ENCODE measurements at places on chromosomes 1 and 21.

DNA sequence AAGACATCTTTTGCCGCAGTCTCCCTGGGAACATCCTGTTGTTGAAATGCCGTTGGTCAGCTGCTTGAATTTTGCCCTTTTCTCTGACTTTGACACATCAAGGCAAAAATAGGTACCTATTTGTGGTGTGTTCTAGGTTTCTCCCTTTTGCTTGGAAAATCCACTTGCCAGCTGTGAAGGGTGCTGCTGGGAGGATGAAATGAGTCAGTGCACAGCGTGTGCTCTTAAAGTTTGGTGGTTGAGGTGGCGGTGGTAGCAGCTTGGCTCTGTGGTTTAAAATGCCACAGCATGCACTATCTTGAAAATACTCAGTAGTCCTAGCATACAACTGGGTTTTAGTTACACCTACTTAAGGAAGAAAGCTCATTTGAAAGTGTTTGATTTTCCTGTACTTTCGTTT is 183.8 kb downstream of the DHRS3 start:
- DNase-seq = no peak

DNA sequence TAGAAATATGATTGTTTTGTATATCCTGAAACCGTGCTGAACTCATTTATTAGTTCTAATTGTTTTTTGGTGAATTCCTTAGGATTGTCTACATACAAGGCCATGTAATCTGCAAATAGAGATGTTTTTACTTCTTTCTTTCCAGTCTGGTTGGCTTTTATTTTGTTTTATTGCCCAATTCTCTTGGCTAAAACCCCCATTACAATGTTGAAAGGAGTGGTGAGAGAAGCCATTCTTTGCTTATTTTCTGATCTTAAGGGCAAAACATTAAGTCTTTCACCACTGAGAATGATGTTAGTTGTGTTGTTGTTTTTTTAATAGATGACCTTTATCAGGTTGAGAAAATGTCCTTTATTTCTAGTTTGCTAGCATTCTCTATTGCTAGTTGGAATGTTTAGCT is 157.3 kb downstream of the NTMT2 start:
- DNase-seq = no peak

DNA sequence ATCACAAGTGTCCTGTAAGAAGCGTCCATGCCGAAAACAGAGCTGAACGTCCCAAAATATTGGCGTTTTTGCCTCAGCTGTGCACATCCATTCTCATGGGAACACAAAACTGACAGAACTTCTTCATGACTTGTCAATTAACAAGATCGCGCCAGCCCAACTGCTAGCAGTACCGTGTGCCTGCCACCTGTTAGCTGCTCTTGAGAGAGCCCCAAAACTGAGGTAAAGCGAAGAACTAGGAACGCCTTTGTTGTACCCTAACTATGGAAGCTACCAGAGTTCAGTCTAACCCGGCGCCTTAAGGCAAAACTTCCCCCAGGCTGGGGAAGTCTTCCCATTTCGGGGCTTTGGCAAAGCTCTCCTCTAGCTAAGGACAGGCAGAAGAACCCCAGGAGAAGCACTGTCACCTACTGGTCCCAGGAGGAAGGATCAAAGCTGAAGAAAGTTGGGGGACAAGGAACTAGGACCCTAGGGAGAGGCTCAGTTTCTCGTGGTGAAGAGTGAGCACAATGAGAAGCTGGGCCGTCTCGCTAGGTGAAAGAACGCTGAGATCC is 719 bp downstream of the EYA3 start:
- peak; percentile 40 for DNase-seq

- DNase-seq = no peak
Measured at GRCh38 chr1:66175098-66175497, 358.9 kb upstream of the SGIP1 start.

DNA sequence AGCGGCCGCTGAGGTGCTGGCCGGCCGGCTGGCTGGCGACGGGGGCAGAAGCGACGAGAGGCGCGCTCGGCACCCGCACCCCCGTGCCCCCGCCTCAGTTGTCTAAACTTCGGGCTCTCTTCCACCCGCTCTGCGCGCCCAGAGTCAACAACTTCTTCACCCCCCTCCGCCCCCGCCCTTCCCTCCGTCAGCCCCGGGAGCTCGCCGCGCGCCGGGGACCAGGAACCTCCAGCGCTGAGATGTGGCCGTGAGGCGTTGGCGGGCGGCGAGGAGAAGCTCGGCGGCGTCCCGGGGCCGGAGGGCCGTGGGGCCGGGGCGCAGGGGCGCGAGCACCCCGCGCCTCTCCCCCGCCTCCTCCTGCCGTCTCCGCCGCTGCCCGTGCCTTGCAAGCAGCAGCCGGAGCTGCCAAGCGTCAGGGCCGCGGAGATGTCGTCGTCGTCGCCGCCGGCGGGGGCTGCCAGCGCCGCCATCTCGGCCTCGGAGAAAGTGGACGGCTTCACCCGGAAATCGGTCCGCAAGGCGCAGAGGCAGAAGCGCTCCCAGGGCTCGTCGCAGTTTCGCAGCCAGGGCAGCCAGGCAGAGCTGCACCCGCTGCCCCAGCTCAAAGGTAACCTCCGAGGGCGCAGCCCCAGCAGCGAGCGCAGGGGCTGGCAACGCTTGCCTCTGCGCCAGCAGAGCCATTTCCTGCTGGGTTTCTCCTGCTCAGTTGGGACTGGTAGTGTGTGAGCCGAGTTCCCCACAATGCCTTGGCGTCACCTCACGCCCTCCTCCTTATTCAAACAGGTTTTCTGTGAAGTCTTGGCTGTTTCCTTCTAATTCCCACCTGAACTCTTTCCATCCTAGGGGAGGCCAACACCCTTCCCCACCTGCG is 710 bp downstream of the PPP2R5A start:
- peak; percentile 47 for DNase-seq

- no peak for DNase-seq
Measured at GRCh38 chr1:206463137-206463536, 7.1 kb upstream of the IKBKE start.

GRCh38 chr1:108878678-108879077 is 1.9 kb downstream of the GPSM2 start:
- DNase-seq = no peak

DNA sequence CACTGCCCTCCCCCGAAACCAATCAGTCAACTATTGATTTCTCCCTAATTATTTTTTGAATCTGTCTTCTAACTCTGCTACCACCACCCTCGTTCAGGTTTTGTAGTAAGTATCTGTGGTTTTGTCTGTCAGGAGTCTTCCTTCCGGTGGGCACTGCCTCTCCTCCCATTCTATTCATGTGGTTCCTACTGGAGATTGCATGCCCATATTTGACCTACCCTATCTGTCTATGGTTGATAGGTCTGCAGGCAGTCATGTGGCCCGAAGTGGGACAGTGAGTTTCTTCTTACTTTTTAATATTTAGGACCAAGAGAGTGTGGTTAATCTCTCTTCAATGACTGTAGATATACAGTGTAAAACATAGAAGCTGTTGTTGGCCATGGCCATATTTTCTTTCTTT is 17.8 kb upstream of the MAST2 start:
- DNase-seq = no peak

DNA sequence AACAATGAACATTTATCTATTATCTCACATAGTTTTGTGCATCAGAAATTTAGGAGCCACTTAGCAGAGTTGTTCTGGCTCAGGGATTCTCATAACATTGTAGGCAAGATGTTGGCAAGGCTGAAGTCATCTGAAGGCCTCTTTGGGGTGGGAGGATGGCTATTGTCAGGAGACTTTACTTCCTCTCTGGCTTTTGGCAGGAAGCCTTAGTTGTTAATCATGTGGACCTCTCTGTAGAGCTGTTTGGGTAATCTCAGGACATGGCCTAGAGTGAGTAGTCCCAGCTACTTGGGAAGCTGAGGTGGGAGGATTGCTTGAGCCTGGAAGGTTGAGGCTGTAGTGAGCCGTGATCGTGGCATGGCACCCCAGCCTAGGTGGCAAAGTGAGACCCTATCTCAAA is 40.2 kb downstream of the RASAL2 start:
- peak; percentile 87 for DNase-seq

- no peak for DNase-seq
Measured at GRCh38 chr1:14755518-14756252, 157.2 kb downstream of the KAZN start.

DNA sequence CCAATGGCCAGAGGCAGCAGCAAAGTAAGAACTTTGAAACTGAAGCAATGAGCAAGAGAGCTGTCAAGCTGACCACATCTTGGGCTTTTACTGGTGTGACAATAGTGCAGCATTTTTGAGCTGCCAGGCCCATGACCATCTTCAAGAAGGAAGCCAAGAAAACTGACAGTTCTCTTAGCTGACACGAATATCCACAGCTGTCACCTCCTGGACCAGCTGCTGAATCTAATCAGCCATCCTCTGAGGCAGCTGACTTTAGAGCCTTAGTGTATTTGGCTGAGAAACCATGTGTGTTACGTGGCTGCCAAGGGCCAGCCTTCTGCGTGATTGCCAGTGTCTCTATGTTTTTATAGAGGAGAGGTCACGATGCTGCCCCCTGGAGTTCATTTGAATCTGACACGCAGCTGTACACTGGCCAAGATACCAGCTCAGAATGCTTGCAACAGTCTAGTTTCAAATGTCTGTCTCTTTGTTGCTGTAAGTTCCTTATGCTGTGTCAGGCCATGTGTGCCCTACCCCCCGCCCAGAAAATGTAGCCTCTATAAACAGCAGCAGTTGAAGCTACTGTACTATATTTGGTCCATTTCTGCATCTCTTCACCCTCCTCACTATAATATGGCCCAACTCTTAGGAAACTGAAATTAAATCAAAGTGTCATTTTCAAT is 39.7 kb downstream of the PALMD start:
- peak; percentile 60 for DNase-seq

- no peak for DNase-seq
Measured at GRCh38 chr1:246573491-246573890, 7.2 kb downstream of the CNST start.

GRCh38 chr1:36329817-36330216 is 6.4 kb upstream of the EVA1B start:
- DNase-seq = no peak

DNA sequence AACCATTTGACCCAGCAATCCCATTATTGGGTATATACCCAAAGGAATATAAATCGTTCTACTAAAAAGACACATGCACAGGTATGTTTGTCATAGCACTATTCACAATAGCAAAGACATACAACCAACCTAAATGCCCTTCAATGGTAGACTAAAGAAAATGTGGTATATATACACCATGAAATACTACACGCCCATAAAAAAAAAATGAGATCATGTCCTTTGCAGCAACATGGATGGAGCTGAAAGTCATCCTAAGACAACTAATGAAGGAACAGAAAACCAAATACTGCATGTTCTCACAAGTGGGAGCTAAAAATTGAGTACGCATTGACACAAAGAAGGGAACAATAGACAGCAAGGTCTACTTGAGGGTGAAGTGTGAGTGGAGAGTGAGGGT is 72.0 kb downstream of the EIF4G3 start:
- DNase-seq = no peak
